Stimulated activated CD4-positive, alpha-beta T cell treated with anti-CD3 and anti-CD28 coated beads, Interleukin-1b, Interleukin-23, amount 100 ng/mL, for 1 hour (primary cell): ENCODE measurements at places on chromosomes 5 and 9.

- DNase-seq = no peak
These were observed 1020.7 kb downstream of the PTPRD start for GRCh38 chr9:9592104-9592503.

DNA sequence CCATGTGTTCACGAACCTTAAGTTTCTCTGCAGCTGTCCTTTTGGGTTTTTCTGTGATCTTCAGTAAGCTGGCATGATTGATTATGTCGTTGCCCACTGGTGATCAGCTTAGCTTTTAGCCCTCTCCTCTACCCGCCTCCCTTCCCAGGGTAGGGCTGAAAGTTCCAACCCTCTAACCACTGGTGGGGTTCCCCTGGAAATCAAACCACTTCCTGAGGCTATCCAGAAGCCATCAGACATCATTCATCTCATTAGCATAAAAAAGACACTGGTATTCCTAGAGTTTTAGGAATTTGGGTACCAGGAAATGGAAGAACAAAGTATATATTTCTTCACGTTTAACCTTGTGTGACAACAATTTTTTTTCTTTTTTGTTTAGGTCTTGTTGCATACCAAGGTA lies 29.8 kb downstream of the SPIN1 start:
- no peak for DNase-seq

- DNase-seq = no peak
These were observed 84.9 kb downstream of the RGS3 start for GRCh38 chr9:113548221-113549041.

DNA sequence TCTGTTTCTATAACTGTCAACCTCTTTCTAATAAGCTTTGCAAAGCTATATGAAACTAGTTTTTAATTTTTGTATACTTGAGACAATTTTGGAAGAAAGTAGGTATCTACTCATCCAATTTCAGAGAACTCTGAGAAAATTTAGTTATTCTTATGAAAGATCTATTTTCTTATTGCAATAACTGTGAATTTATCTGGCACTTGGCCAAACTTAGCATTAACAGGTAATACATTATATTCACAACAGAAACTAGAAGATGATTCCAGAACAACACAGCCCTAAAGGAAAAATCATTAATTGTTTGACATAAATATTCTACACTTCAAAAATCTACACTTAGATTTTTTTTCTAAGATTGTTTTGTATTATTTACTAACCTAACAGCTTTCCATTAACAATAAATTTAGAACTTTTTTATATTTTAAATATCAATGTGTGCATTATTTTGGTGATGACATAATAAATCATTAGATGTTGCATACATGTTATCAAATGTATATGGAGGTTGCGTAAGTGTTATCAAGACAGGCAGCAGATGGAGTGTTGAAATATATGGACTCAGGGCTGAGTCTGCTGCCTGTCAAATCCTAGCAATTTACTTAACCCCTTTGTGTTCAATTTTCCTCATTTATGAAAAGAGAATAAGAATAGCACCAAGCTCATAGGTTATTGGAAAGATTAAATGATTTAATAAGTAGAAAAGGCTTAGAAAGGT lies 141.8 kb downstream of the MUSK start:
- DNase-seq = no peak

- no peak for DNase-seq
These were observed 181.5 kb downstream of the OLFM1 start for GRCh38 chr9:135268981-135269380.

GRCh38 chr9:135345775-135346433 lies 133.7 kb upstream of the PPP1R26 start:
- no peak for DNase-seq

GRCh38 chr5:6135977-6136376 lies 242.4 kb downstream of the MED10 start:
- no peak for DNase-seq

- DNase-seq = no peak
These were observed 72.7 kb downstream of the ZFAND5 start for GRCh38 chr9:72292256-72292682.

GRCh38 chr9:21796768-21797167 lies 5.7 kb upstream of the MTAP start:
- no peak for DNase-seq

DNA sequence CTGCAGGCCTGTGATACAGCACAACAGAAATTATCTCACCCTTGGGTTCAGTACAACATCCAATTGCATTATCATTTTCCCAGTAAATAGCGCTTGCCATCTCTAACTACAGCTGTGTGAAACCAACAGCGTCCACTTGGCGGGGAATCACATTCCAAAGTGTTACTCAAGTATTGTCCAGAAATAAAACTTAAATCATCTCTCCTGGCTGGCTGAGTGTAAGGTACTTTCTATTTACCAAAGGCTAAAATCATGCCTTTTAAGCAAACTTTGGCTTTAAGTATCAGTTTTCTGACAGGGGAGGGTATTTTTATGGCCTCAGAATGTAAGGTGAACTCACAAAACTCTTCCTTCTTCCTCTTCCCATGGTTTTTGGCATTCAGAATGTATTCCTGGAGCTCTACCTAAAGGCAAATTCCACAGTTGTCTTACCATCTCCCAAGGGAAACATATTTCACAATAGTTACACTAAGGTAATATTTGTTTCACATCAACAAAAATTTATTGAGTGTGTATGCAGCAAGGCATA lies 205.6 kb upstream of the MPDZ start:
- no peak for DNase-seq

- DNase-seq = no peak
These were observed 659 bp downstream of the RAI14 start for GRCh38 chr5:34656700-34657273.

DNA sequence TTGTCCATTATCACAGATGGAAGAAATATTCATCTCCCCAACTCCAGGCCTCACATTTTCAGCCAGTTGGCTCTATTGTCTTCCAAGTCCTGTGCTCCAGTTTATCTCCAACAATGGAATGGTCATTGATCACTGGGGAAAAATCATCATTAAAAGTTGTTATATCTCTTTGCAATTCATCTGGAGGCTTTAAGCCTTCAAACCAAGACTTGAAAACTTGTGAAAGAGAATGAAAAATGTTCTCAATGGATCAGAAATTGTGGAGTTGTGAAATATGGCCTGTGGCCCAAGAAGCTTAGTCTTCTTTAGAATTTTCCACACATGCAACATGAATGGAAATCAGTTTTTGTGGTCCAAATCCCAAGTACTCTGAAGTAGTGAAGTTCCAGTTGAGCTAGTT lies 569.6 kb downstream of the EBF1 start:
- DNase-seq = no peak

GRCh38 chr5:154511984-154512383 lies 34.0 kb upstream of the HAND1 start:
- no peak for DNase-seq

DNA sequence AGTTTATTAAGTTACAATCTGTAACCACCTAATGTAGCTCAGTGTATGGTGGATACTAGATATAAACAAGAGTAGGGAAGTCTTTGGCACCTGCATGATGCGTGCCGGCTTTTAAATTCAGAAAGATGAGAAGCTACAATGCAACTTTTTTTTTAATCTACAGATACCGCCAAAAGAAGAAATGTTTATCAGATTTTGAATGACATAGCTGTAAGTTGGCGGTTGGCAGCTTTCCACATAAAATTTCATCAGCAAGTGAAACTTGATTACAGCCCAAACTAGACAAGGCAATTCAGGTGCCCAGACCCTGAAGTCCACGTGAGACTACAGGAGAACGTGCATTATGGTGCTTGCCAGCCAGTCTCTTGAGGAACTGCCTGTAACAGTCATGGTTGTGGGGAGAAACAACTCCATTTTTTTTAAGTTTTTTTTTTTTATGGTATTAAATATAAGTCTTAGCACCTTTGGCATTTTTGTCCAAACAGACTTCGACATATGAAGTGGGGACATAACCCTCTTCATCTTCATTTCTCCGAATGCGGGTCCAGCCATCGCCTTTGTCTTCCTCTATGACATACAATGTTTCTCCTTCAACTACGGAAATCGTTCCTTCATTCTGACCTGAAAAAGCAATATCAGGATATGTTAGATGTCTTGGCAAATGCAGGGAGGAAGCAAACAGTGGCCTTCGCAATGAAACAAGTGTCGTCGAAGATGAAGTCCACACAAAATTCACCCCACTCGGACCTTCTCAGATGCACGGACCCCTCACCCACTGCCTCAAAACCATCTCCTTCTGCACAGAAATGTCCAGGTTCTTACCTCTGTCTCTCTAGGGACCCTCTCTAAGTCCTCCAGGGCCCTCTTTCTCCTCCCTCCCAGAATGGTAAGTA lies 60.4 kb downstream of the USP20 start:
- DNase-seq = no peak

DNA sequence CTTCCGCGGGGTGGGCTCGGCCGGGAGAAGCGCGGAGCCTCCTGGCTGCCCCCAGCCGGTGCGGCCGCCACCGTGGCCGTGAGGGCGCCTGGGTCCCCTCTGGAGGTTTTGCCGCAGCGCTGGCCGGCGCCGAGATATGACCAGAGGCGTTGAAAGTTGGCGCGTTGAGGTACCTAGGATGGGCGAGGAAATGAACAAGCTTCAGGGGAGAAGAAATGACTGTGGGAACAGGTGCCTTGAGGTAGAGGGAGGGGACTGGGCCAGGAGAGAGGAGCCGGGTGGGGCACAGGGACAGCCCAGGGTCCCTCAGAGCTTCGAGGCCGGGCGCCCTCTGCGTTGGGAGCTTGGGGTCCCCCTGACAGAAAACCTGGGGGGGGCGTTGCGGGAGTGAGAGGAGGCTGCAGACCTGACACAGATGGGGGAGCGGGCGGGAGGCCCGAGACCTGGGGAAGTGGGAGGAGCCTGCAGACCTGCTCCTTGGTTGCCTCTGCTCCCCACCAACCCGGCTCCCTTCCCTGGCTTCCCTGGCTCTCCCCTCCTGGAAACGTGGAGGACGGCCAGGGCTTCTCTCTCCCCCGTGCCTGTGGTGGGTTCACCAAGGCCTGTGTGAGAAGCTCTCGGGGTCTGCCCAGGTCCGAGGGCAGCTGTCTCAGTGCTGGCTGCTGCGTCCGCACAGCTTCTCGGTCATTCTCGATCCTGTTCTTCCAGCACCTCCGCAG lies 14.2 kb downstream of the RABL6 start:
- no peak for DNase-seq

GRCh38 chr5:125401724-125402622 lies 655.5 kb upstream of the ZNF608 start:
- DNase-seq = no peak

GRCh38 chr5:78003919-78004318 lies 227.8 kb upstream of the TBCA start:
- no peak for DNase-seq

GRCh38 chr9:124270504-124271335 lies 13.0 kb downstream of the NEK6 start:
- no peak for DNase-seq

DNA sequence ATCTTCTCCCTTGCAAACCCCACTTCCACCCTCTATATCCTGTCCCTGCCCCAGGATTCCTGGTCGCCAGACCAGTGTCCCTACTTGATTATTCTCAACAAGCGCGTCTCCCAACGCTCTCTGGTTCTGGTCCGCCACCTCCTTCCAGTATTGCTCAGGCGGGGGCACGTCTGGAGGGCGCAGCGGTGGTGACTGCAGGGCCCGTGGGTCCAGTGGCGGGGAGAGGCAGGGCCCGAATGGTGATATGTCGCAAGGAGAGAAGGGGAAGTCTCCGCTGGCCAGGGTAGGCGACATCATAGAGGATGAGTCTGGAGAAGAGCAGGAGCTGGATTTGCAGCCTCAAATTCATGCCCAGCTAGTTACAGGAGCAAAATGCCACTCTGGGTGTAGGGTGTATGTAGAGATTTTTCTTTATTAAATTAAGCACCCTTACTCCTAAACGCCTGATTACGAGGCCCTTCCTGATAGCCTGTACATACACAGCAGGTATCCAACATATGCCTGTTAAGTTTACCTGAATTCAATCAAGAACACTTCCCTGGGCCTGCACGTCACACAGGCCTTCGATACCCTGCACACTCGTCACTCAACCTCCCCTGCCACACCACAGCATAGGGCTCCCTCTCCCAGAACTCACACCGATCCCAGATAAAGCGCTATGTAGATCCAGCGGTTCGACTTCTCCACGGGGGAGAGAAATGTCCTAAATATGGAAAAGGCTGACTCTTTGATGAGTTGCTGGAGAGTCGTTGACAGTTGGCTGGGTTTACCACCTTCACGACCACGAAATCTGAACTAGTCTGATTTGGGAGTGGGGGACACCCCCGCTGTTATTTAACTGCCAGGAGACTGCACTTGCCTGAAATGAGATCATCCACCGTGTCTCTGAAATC lies 4.8 kb downstream of the MCIDAS start:
- no peak for DNase-seq
